ENCODE measurements at places on chromosomes 4 and X.

DNA sequence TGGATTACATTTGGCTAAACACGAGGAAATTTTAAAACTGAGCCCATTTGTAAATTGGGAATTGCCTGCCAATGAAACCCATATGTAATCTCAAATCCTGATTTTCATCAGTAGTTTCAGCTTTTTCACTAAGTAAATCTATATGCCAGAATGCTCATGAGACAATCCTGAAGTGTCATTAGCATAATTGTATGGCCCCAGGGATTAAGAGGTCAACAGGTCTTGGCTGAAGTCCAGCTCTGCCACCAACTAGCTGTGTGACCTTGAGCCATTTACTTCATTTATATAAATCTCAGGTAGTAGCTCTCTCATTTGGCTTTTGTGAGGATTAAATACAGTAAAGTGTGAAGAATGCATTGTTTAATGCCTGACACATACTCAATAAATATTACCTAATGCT lies 320.5 kb upstream of the EMCN start:
- DNase-seq, result no peak

- no peak for DNase-seq
These were observed 47.6 kb upstream of the DRP2 start for GRCh38 chrX:101171883-101172400.

GRCh38 chrX:74534569-74535038 lies 79.8 kb downstream of the RLIM start:
- DNase-seq, result no peak

- no peak for DNase-seq
These were observed 222.4 kb downstream of the SHROOM3 start for GRCh38 chr4:76657443-76657842.

GRCh38 chrX:109818976-109819375 lies 85.9 kb upstream of the ACSL4 start:
- no peak for DNase-seq
